ENCODE measurements at places on chromosomes 11 and 22.

DNA sequence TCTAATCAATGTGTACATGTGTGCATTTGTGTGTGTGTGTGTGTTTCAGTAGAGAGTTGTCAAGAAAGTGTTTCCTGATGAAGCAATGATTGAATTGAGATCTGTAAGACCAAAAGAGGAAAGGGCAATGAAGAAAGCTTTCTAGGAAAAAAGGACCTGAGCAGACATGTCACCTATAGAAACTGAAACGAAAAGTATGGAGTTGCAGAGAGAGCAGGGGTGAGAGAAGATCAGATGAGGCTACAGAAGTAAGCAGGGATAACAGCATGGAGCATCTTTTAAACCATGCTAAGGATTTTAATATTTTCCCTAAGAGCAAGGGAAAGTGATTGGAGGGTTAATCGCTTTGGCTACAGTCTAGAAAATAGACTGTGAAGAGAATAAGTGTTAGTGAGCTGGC lies 1459.4 kb upstream of the TENM4 start:
- no peak for DNase-seq

DNA sequence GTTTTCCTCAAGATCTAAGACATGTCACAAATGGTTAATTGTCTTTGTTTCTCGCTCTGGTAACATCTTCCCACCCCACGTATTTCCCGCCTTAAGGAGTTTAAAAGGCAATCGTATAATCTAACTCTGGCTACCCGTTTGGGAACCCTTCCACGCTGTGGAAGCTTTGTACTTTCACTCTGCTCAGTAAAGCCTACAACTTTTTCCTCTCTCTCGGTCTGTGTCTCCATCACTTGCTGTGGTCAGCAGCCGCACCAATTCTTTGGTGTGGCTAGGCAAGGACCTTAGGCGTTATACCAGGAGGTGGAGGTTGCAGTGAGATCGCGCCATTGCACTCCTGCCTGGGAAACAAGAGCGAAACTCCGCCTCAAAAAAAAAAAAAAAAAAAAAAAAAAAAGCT lies 1430.1 kb downstream of the LRRC4C start:
- no peak for DNase-seq

GRCh38 chr11:103987629-103988594 lies 48.5 kb upstream of the DDI1 start:
- no peak for DNase-seq

DNA sequence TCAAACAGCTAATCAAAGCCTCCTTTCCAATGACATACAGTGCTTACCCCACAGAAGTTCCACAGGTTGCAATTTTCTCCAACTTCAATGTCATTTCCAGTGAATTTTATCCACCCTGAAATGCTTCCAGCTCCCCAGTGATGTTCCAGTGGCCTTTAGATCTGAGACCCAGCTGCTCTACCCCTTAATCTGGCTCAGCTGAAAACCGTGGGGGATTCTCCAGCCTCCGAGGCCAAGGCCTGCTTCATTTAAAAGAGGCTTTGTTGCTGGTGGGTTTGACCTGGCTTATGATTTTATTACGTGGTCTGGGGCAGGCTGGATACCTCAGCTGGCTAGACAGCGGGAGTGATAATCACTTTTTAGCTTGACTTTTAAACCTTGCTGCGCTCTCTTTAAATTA lies 10.9 kb downstream of the HEPHL1 start:
- no peak for DNase-seq

GRCh38 chr11:28834877-28835276 lies 726.7 kb downstream of the METTL15 start:
- no peak for DNase-seq

- peak; percentile 57 for DNase-seq
Observed at GRCh38 chr11:61776561-61777075, 15.8 kb downstream of the TMEM258 start.

- DNase-seq: no peak
Observed at GRCh38 chr11:107711861-107712755, at the start of gene SLN. Gene SLN (minus strand): TSS chr11:107712056.

- DNase-seq: no peak
Observed at GRCh38 chr22:29309332-29310064, 3.0 kb downstream of the GAS2L1 start.

- no peak for DNase-seq
Observed at GRCh38 chr11:2737866-2738265, 38.1 kb upstream of the KCNQ1OT1 start.

- DNase-seq: no peak
Observed at GRCh38 chr11:35009191-35009943, 92.9 kb downstream of the PDHX start.

DNA sequence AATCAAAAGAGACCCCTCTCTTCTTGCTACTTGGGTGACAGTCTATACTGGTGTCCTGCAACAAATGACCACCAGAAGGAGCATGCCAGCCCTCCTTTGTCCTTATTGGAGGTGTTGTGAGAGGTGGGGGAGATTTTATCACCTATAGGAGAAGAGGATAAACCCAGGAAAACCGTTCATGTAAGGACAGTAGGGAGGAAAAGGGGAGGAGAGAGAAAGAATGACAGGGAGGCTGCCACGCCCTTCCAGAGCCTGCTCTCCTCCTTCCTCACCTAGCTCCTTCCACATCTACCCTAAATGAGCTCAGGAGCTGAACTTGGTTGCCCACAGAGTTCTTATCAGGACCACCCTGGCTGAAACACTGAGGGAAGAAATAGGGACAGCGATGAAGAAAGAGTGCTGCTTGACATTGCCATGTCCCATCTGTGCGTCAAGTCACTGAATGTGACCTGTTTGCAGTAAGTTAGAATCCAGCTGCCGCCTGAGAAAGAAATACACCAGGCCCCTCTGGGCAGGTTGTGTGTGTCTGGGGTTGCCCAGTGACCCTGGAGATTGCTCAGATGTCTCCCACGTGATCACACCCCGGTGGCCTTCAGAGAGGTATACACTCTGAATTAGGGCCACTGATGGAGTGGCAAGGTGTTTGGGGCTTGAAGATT lies 40.4 kb upstream of the ETS1 start:
- peak; percentile 54 for DNase-seq

DNA sequence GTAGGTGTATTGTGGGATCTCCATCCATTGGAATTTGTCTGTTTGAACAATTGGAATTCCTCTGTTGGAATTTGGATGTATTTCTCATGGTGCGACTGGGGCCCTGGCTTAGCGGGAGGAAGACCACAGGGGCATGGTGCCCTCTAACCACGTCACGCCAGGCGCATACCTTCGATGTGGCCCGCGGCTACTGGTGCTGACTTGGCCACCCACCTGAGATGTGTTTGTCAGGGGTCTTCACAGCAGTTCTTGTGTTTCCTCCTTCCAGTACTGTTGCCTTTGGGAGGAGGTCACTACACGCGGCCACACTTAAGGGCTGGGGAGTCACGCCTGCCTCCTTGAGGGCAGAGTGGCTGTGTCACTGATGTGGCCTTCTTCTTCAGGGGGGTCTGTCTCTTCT lies 36.6 kb upstream of the GRAMD4 start:
- no peak for DNase-seq

- no peak for DNase-seq
Observed at GRCh38 chr11:116164843-116165242, 607.9 kb downstream of the BUD13 start.

- DNase-seq: no peak
Observed at GRCh38 chr11:33532720-33533385, 167.8 kb downstream of the C11orf91 start.

Data from CD4-positive, alpha-beta T cell treated with Interleukin-10 for 1 hour (primary cell).